ENCODE measurements at places on chromosomes 16 and 17.

DNA sequence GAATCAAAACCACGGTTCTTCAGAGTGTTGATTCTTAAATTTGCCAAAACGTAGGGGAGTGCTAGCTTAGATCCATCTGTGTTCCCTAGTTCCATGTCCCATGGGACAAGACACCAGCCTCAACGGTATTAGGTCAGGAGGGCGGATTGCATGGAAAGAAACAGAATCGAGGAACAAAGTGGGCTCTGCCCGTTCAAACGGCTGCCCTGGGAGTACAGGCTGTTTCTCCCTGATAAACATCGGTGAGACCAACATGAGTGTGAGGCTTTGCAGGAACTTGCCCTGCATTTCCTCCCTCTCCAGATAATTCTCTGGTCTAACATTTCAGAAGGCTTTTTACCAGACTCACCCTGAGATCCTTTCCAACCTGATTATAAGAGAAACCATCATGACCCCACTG lies 82.2 kb downstream of the MRM3 start:
- no peak for DNase-seq

DNA sequence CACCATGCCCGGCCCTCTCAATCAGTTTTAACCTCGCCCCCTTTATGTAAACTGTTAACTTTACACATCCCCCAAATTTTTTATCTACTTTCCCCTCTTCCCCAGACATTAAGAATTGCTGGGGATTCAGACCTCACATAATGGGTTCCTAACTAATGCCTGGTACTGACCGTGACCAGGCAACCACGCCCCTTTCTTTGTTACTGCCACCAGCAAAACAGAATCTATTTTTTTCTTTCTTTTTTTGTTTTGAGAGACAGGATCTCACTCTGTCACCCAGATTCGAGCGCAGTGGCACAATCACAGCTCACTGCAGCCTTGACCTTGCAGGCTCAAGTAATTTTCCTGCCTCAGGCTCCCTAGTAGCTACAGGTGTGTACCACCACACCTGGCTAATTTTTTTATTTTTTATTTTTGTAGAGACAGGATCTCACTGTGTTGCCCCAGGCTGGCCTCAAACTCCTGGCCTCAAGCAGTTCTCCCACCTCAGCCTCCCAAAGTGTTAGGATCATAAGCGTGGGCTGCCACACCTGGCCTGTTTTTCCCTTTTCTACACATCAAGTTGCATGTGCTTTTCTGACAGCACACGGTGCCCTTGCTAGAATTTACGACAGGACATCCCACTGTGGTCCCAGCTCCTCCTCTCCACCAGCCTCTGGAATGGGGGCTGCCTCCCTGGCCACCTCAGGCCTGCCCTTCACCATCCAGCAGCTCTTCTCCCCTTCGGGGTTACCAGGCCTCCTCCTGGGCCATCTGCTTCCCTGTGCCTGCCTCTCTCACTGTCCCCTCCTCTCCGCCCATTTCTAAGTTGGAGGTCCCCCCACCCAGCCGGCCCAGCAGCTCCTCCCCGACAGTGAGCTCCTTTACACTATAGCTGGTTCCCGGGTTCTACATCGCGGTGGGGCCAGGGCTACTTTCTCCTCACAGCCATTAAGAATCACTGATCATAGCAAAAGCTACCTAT lies 10.8 kb downstream of the CPNE2 start:
- DNase-seq, result no peak

DNA sequence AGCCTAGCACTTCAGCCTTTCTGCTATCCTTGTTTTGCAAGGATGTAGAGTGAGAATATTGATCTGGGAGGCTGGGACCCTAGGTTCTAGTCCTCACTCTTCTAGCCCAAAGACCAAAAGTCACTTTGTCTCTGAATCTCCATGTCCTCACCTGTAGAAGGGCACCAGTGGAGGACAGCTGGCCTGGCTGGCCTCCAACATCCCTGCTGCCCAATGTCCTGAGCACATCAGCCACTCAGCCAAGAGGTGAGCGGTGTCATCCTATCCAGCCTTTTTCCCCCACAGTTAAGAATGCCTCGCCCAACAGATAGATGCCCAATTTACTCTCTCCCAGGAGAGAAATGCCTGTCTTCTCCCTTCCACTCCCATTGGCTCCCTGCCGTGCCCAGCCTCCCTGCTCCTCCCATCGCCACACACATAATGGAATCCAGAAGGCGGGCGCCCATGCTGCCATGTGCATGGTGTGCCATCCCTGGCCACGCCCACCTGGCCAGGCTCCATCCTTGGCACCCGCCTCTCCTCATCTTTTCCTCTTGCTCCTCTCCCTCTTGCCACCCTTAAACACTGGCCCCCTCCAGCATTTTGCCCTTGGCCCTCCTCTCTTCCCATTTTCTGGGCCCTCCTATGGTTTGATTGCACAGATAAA lies 157.3 kb upstream of the SDK2 start:
- no peak for DNase-seq

DNA sequence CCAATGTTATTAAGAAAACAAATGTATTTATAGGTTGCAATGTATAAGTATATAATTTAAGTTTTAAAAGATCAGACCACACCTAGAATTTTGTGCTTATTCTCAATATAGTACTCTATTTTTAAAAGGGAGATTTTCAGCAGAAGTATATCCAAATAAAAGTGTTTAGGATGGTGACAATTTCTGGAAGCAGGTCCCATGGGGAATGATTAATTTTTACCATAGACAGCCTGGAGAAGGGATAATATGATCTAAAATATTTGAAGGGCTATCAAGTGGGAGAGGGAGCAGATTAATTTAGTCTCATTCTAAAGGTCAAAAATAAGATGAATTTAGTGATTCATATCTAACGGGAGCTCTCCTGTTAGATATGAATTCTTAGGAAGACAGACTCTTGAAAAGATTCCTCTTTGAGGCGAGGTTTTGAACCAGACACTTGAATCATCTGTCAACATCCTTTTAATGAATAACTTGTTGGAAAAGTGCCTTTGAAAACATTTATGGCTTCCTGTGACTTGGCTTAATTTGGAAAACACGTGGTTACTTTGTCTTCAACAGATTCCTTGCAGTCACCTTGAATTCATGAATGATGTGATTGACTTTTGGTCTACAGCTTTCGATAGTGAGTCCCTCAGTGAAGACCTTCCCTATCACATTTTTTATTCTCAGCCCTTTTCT lies 29.3 kb upstream of the SMIM36 start:
- no peak for DNase-seq

DNA sequence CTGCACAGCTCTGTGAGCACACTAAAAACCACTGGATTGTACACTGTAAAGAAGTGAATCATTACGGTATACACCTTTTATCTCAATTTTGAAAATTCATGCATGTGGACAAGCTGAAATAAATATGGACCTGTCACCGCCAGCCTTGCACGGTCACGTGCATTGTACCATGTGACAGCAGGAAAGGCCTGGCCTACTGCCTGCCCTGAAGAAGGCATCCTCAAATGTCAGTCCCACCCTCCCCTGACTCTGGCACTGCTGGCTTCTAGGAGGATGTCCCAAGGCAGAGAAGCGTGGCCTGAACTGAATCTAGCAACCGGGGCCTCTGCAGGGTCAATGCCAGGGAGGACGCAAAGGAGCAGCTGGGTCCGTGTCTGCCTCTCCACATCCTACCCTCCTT lies 34.6 kb downstream of the SLC38A8 start:
- no peak for DNase-seq

GRCh38 chr16:29662000-29662728 lies 883 bp upstream of the SPN start:
- no peak for DNase-seq

- no peak for DNase-seq
These were observed 63.2 kb upstream of the RPL38 start for GRCh38 chr17:74140282-74140681.

DNA sequence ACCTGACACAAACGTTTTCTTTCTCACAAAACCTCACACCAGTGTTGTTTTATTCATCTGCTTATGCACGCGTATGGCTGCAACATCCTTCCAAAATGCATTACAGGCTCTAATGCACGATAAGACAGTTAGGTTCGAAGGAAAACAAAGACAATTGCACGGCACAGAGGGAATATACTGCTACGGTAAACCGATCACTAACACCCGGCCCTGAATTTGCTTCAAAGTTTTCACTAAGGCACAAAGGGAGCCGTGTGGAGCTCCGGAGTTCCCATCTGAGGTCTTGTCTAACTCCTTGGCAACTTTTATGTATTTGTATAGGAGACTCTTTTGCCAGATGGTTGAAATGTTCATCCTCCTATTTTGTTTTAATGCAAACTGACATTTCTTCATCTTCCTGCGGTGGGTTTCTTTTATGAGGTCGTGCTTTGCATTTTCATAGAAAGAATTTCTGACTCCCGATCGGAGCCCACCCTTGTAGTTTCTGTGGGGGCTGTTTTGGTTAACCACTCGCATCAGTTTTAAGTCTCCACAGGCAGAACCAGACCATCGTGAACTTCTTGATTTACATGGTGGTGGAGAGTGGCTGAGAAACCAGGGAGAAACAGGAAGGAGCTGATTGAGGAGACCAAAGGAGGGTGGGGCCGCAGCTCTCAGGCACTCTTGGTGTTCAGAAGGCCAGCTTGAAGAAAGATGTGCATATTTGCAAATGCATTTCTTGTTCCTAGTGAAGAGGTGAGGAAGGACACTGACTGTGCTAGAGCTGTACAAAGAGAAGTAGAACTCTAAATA lies 516.8 kb downstream of the MAF start:
- no peak for DNase-seq

GRCh38 chr17:82602487-82602886 lies 45.8 kb downstream of the WDR45B start:
- DNase-seq, result no peak

DNA sequence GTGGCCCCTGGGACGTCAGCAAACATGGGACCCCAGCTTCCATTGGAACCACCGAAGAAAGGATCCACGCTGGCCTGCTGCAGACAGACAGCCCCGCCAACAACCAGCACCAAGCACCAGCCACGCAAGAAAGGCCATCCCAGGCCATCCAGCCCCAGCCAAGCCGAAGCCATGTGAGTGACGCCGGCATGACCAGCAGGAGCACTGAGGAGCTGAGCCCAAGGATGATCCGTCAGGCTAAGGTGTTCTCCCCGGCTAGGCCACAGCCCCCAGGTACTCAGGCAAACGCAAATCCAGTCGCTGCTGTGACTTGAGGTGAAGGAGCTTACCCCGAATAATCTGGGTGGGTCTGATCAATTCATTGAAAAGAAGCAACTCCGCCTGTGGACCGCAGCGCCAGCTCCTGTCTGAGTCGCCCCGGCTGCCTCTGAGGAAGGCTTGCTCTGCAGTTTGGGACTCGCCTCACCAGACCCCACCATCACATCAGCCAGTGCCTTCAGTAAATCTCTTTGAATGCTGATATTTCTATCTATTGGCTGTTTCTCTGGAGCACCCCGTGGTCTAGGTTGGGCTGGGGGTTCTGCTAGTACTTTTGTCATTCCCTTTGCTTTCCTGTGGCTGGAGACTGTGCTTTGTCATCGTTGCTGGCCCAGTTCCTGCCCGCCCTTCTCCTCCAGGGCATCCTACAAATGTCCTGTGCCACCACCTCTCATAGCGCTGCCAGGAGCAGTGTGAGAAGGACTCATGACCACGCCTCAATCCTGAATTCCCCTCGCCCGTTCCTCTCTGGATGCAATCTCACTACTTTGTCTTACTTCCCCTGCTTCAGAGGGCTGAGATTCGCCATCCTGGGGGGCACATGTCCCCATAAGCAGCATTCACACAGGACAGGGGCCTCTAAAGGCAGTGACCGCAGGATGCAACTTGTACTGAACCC lies 8.1 kb upstream of the CBX2 start:
- no peak for DNase-seq

DNA sequence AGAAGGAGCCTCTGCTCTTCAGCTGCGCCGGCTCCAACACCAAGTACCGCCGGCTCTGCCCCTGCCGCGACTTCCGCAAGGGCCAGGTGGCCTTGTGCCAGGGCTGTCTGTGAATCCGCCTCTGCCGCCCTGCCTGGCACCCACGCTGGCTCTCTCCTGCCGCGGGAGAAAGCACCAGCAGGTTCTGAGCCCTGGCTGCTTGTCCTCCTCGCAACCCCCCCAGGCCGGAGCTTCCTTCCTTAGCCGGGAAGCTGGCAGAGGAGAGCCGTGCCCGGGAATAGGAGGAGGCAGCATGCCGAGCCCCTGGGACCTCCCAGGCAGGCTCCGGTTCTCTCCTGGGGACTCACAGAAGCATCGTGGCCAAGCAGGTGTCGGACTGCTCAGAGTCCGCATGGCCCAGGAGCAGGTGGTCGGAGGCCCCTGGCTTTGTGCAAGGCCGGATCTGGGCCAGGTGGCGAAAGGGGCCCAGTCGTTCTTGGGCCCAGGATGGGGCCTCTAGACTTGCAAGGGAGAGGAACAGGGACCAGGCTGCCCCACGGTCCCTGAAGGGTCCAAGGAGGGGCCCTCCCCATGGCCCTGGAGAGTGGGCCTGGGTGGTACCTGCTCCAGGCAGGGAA lies 80.6 kb downstream of the MGAT5B start:
- DNase-seq, result no peak

GRCh38 chr17:31835984-31836383 lies 23.1 kb downstream of the COPRS start:
- no peak for DNase-seq

DNA sequence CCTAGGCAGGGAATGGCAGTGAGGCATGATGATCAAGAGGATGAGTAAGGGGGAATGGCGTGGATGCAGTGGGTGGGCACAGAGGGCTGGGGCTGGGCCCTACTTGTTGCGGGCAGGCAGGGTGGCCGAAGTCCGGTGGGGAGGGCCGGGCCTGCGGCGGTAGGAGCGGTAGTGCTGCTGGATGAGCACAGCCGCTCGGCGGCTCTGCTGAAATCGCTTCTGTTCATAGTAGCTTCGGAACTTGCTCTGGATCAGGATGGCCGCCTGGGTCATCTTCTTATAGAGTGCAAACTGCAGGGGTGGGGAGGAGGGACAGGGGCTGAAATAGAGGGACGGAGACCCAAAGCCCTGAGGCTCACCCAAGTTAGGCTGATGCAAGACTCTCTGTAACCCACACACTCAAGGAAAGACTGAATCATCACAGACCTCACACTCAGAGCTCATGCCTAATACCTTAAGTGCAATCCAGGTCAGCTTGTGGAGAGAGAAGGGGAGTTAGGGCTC lies 1.5 kb upstream of the SPAG7 start:
- no peak for DNase-seq

GRCh38 chr17:36198831-36199465 lies 2.4 kb upstream of the CCL3L1 start:
- no peak for DNase-seq

DNA sequence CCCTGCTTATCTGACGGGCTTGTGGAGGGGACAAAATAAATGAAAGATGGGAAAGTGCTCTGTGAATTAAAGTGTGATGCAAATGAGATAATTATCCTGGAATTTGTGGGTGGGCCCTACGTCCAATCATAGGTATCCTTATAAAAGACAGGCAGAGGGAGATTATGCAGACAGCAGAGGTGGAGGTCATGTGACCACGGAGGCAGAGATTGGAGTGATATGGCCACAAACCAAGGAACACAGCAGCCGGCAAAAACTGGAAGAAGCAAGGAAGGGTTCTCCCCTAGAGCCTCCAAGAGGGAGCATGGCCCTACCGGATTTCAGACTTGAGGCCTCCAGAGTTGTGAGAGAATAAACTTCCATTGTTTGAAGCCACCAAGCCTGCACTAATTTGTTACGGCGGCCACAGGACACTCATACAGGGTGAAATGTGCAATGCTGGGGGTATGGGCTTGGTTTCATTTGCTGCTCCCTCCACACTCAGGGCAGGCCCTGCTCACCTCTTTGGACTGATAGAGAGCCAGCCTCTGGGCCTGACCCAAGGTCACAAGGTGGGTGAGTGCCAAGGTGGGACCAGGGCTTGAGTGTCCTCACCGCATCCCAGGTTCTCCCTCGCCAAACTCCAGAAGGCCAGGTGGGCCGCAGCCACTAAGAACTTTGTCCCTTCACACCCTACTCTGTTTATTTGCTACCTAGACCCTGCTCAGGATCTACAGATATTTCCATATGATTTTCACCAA lies 149.6 kb upstream of the TNRC6C start:
- no peak for DNase-seq

Data from neural crest cell (in vitro differentiated cells).